ENCODE measurements at places on chromosomes 5 and 9. TPM values are rescaled to one million over a fixed set of nuclear protein-coding genes. Genes with fewer than 3 reads are reported as not detected.

The GADD45G gene
- total RNA-seq = 6.9 TPM

The PRRX2 gene
- 1.3 TPM for total RNA-seq

The DMGDH gene
- total RNA-seq = 0.99 TPM

The FCHO2 gene
- total RNA-seq = 7.7 TPM

The LCN10 gene
- total RNA-seq = 1.2 TPM

The PFN3 gene
- total RNA-seq = not detected

The PDE8B gene
- total RNA-seq = 0.38 TPM

The FCN2 gene
- 0.52 TPM for total RNA-seq

The C5 gene
- 2.4 TPM for total RNA-seq

The NFIB gene
- total RNA-seq = 10.3 TPM

DNA sequence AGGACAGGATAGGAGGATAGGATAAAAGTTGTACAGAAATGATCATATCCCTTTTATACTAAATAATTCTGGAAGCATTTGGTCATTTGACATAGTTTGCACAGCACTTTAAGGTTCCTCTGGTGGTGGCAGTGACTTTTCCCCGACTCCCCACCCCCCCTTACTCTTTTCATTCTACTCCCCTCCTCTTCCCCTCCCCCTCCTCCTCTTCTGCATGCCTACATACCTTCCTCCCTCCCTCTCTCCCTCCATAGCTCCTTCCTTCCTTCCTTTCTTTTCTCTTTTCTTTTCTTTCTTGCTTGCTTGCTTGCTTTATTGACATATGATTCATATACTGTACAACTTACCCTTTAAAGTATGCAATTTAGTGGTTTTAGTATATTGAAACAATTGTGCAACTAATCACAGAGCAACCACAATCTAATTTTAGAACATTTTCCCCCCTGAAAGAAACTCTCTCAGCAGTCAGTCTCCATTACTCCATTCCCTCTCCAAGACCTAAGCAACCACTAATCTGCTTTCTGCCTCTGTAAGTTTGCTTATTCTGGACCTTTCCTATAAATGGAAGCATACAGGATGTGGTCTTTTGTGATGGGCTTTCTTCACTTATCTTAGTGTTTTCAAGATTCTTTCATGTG lies 159.0 kb downstream of the HACD4 start:
- no peaks in the 10 kb centered on the region for H3K36me3 ChIP-seq
- no peaks in the 10 kb centered on the region for H3K27me3 ChIP-seq
- H3K27ac ChIP-seq = no peak overlapping the region
- DNase-seq = peak; percentile 6

DNA sequence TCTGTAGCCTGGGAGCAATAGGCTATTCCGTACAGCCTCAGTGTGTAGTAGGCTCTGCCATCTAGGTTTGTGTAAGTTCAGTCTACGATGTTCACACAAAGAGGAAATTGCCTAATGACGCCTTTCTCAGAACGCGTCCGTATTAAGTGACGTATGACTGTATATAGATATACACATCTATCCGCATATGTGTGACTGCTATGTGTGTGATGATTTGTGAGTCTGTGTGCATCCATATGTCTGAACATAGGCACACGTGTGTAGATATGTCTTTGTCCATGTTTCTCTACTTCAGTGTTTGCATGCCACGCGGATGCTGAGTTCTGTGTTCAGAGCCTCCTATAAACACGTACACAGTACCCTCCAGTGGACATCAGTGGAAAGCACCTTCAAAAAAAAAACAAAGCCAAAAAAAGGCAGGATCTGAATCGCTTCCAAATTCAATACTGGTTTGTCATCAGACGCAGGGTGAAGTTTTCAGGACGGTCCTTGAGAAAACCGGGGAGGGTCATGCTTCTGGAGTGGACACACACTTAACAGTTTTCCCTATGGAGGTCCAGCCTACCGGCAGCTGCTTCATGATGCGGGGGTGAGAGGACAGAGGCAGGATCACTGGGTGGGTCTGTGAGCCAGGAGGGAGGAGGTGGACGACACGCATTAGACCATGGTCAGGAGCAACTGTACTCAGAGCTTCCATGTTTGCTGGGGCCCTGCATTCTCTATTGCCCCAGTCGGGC lies 29.5 kb upstream of the ALDH1B1 start:
- peak; percentile 13 for DNase-seq
- no peak overlapping the region for H3K4me3 ChIP-seq
- no peaks in the 10 kb centered on the region for H3K4me1 ChIP-seq
- H3K36me3 ChIP-seq = no peaks in the 10 kb centered on the region

GRCh38 chr5:171789353-171789752 lies 3.7 kb downstream of the SMIM23 start:
- H3K27me3 ChIP-seq = no peaks in the 10 kb centered on the region
- H3K4me1 ChIP-seq = no peaks in the 10 kb centered on the region
- H3K27ac ChIP-seq = no peak overlapping the region
- H3K4me3 ChIP-seq = no peak overlapping the region

- DNase-seq = no peak
- H3K36me3 ChIP-seq = peaks cover 17% of the 10 kb centered on the region
- H3K4me1 ChIP-seq = no peaks in the 10 kb centered on the region
- no peaks in the 10 kb centered on the region for H3K27me3 ChIP-seq
- H3K27ac ChIP-seq = no peak overlapping the region
- no peak overlapping the region for H3K4me3 ChIP-seq
Measured at GRCh38 chr9:33249087-33249658, 9.2 kb downstream of the SPINK4 start.

GRCh38 chr9:99565203-99565602 lies 256.5 kb upstream of the NR4A3 start:
- H3K4me1 ChIP-seq = no peaks in the 10 kb centered on the region
- no peaks in the 10 kb centered on the region for H3K36me3 ChIP-seq
- no peak overlapping the region for H3K4me3 ChIP-seq
- no peaks in the 10 kb centered on the region for H3K27me3 ChIP-seq
- H3K27ac ChIP-seq = no peak overlapping the region

DNA sequence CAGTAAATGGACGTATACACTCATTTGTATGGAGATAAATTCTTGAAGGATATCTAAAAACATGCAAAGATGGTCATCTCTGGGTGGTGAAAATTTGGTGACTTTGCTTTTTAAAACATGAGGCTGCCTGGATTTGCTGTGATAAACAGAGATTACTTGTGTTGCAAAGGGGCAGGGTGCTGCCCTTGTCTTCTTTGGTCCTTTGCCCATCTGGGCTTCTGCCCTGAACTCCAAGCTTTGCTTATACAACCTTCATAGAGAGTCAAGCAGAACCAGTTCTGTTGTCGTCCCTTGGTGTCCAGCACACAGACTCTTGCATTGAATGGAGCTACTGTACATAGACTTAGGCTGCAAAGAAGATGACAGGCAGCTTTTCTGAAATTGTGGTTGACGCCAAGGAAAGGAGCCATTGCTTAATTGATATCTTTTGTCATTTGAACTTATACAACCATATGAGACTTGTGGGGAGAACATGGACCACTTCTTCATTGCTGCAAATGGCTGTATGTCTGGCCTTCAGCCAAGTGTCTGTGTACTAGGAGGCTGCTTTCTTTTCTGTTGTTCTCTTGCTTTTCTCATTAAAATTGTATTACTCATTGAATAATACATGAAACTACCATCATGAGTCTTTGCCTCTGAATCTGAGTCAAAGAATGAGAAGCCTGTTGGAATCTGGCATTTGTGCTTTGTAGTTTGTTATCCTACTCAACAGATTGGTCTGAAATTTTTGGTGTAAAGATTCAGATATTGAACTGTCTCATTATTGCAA lies 152.5 kb downstream of the DMRT2 start:
- no peak overlapping the region for H3K27ac ChIP-seq
- no peak overlapping the region for H3K4me3 ChIP-seq
- no peaks in the 10 kb centered on the region for H3K36me3 ChIP-seq
- H3K4me1 ChIP-seq = no peaks in the 10 kb centered on the region
- no peaks in the 10 kb centered on the region for H3K27me3 ChIP-seq
- no peak for DNase-seq

GRCh38 chr5:76104027-76104426 lies 20.8 kb downstream of the SV2C start:
- H3K36me3 ChIP-seq = no peaks in the 10 kb centered on the region
- H3K27me3 ChIP-seq = no peaks in the 10 kb centered on the region
- DNase-seq = peak; percentile 22
- H3K4me3 ChIP-seq = no peak overlapping the region
- no peak overlapping the region for H3K27ac ChIP-seq
- H3K4me1 ChIP-seq = no peaks in the 10 kb centered on the region

- no peaks in the 10 kb centered on the region for H3K36me3 ChIP-seq
- H3K27ac ChIP-seq = no peak overlapping the region
- no peaks in the 10 kb centered on the region for H3K27me3 ChIP-seq
- no peak for DNase-seq
Measured at GRCh38 chr9:120730654-120731514, 16.6 kb upstream of the MEGF9 start.

DNA sequence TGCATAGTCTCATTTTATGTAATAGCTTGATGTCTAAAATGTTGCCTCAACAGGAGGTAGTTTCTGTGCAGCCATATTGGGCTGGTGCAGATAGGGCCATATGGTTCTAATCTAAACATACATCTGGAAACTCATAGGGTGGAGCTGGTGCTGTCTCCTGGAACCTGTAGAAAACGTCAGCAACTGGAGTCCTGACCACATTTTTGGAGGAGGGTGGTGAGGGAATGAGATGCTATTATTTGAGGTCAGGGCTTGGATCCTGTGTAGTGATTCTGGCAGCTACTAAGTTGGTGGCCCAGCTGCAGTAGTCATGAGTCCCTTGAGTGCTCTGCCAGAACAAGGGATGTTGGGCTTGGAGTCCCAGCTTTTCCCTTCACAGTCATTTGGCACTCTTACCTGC lies 14.1 kb downstream of the MAN2A1 start:
- no peaks in the 10 kb centered on the region for H3K27me3 ChIP-seq
- no peak for DNase-seq
- H3K27ac ChIP-seq = no peak overlapping the region
- H3K4me1 ChIP-seq = peaks cover 3% of the 10 kb centered on the region

DNA sequence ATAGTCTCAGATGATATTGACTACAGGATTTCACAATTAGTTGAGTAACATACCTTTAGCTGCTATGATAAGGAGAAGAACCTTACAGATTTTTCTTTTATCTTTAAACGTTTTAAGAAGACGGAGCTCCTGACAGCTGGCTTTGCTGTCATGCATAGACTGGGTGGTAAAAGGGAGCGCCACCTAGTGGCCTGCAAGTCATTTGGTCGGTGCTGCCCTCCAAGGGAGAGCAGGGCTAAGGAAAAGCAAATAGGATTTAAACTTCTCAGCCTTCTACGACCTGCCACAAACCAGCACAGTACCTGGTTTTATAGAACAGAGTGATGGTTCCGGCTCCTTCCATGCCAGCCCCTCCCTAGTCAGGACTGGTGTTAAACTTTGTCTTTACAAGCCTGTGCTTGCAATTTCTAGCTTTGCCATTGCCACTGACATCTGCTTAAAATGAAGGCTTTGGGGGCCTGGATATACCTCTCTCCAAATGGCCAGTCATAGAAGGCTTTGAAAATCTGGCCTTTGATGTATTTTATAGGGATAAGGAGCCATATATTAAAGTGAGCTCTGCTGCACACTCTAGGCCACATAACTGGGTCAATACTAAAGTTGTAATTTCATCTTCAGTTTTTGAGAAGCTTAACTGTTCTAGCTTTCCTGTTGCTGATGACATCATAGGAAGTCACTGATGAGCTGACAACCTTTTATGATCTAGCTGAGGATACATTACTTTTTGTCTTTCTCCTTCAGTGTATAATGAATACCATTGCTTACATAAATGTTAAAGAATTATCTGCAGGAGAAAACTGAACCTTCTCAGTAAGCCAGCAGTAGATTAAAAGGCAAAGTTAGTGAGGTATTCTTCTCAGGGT lies 31.1 kb upstream of the ADAMTSL1 start:
- H3K36me3 ChIP-seq = no peaks in the 10 kb centered on the region
- H3K4me3 ChIP-seq = no peak overlapping the region
- H3K4me1 ChIP-seq = peaks cover 9% of the 10 kb centered on the region
- H3K27me3 ChIP-seq = peaks cover 15% of the 10 kb centered on the region

GRCh38 chr5:21397693-21398092 lies 1409.7 kb upstream of the CDH18 start:
- no peak overlapping the region for H3K27ac ChIP-seq
- no peaks in the 10 kb centered on the region for H3K4me1 ChIP-seq
- DNase-seq = no peak
- no peaks in the 10 kb centered on the region for H3K27me3 ChIP-seq
- no peaks in the 10 kb centered on the region for H3K36me3 ChIP-seq

DNA sequence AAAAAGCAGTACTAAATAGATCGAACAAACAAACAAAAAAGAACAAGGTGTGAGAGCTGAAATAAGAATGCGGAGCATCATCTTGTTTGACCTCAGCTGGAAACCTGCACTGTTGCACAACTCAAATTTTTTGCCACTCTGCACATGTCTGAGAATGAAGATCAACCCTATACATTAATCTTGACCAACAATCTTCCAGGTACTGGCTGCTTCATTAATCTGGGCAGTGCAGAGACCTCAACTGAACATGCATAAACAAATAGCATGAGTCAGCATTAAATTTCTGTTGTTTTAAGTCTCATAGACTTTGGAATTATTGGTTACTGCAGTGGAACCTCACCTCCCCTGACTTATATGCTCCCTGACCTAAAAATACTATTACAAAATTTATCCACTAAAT lies 114.6 kb upstream of the FTMT start:
- H3K4me1 ChIP-seq = no peaks in the 10 kb centered on the region
- no peaks in the 10 kb centered on the region for H3K36me3 ChIP-seq
- DNase-seq = no peak
- H3K4me3 ChIP-seq = no peak overlapping the region

DNA sequence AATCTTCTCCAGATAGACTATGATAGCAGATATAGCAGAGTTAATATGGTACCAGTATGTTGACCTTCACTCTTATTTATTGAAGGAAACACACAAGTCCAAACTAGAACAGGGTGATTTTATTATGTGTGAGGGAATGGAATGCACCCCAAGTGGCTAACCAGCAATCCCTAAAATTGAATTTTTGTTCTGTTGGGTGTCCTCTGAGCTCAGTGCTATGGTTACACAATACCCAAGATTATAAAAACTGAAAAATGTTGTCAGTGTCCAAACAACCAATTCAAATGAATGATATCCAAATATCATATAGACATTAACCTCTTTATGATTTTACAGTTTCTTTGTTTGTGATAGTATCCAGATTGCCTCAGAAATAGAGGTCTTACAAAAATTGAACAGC lies 60.9 kb downstream of the NNT start:
- H3K36me3 ChIP-seq = peaks cover 12% of the 10 kb centered on the region
- no peak for DNase-seq
- H3K4me3 ChIP-seq = no peak overlapping the region
- no peaks in the 10 kb centered on the region for H3K27me3 ChIP-seq
- H3K27ac ChIP-seq = no peak overlapping the region

- no peaks in the 10 kb centered on the region for H3K27me3 ChIP-seq
- no peak overlapping the region for H3K27ac ChIP-seq
- peaks cover 38% of the 10 kb centered on the region for H3K4me1 ChIP-seq
- H3K4me3 ChIP-seq = no peak overlapping the region
- no peaks in the 10 kb centered on the region for H3K36me3 ChIP-seq
- no peak for DNase-seq
Measured at GRCh38 chr5:141960018-141960417, 2.0 kb upstream of the PCDH12 start.

All from thymus (tissue), 14 donors.